MG63 (cell line): ENCODE measurements at places on chromosomes 7 and 10. TPM values are rescaled to one million over a fixed set of nuclear protein-coding genes. Genes with fewer than 3 reads are reported as not detected.

The CROT gene
- total RNA-seq: 3.3 and 4.5 TPM in 2 replicates

The LEP gene
- total RNA-seq: not detected in 2 replicates

GRCh38 chr10:76015245-76015644, 583.8 kb downstream of the LRMDA start:
- peak; percentile 71 for DNase-seq

- DNase-seq: no peak
These were observed 133.6 kb upstream of the PRKCQ start for GRCh38 chr10:6713716-6714115.

DNA sequence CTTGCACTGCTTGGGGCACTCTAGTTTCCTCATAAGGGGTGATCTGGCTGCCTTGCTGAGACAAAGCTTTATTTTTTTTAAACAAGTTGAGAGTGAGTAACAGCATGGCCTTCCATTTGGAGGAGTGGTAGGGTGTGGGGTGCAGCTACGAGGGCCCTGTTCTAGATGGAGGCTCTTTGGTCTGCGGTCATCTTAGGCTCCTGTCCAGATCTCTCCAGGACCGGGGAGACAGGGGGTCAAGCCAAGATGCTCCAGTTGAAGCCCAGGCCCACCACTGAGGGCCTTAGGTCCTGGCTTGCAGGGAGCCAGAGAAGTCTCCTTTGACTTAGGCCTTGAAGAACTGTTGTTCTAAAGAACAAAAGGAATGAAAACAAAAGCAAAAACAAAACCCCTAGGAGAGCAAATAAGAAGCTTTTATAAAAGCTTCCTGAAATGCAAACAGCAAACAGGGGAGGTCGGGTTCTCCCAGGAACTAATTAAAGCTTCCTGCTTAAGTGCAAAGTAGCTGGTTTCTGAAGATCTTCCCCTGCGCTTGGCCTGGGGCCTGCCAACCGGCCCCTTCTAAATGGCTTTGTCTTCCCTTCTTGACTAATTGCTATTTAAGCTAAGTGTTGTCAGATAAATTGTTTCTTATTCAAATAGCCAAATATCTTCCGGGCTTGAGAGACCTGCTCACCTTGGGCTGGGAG, 259.2 kb downstream of the GLRX3 start:
- no peak for DNase-seq

GRCh38 chr10:127462643-127463295, 86.3 kb upstream of the NPS start:
- DNase-seq: no peak

The PDZD7 gene
- 1.4 and 2.5 TPM in 2 replicates for total RNA-seq

- no peak for DNase-seq
These were observed 256.9 kb downstream of the STK31 start for GRCh38 chr7:23966941-23967340.

- DNase-seq: no peak
These were observed 35.2 kb downstream of the CYP17A1 start for GRCh38 chr10:102801978-102802377.

GRCh38 chr7:80720146-80720545, 81.7 kb downstream of the CD36 start:
- DNase-seq: no peak

GRCh38 chr10:57959318-57960006, 308.2 kb downstream of the IPMK start:
- DNase-seq: no peak

DNA sequence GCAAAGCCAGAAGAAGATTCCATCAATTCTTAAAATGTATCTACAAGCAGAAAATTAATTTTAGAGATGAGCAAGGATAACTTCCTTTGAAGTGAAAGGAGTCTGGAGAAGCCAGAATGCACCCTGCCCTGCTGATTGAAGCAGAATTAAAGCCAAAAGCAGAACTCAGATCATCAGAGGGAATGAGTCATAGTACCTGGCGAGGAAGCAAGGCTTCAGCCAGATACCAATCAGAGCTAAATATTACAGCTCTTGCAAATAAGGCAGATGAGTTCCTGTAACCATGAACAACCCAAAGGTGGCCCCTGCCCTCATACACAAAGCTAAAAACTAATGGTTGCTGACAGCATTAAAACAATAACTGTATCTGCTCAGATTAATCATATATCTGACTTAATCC, 10.4 kb downstream of the HTR7 start:
- DNase-seq: peak; percentile 52

GRCh38 chr7:73802459-73802858, 28.3 kb upstream of the CLDN4 start:
- DNase-seq: no peak

DNA sequence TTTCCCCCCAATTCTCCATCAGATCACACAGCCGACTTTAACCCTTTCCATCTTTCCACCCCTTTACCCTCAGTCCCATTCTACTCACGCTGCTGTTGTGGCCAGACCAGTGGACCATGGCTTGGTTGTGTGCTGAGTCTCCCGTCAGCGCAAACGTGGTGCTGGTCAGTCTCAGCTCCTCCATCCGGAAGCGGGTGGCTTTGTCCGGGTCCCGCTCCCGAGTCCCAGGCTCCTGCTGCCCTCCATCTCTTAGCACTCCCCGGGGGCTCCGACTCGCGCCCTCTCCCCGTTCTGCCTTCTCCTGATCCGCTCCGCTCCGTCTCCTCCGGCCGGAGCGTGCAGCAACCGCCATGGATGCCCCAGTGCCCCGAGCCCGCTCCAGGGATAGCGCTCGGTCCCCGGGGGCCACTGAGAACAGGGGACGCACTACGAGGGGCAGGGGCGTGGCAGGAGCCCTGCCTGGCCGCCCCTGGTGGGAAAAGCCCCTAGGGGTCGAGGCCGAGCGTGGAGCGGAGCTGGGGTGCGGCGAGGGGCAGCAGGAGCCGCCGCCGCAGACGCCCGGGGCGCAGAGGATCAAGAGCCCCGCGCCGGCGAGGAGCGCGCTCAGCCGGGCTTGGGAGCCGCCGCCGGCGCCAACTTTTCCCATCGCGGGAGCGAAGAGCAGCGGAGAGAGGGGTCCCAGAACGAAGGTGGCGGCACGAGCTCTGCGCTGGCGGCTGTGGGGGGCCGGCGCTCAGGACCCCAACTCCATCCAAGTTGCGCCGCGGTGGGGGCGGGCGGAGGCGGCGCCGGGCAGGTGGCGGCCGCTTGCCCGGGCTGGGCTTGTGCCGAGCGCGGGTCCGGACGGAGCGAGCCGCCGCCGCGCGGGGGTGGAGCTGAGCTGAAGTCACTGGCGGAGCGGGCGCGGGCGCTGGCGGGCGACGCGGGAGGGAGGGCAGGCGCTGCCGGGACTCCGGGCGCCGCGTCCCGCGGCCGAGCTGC, at the start of gene SORCS1:
SORCS1 (minus strand) TSS at position 826 of the 981 bp plus-strand sequence.
- DNase-seq: peak; percentile 41

The ITIH5 gene
- 0.44 TPM in 1 of 2 replicates, not detected in the other for total RNA-seq

DNA sequence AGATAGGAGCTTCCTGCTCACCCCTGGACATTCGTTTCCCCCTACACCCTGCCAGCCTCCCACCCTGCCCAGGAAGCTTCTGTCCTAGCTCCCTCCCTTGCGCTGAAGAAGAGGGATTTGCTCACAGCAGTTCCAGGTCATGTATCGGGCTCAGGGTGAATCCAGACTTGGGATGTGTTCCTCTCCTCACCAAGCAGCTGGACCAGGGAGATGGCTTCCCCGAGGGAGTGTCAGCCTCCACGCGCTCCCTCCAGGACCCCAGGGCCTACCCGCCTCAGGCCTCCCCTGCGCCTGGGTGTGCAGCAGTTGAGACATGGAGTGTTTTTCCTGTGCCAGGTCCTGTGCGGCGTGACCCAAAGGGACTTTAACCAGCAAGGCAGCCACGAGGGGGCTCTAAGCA, 435.6 kb upstream of the FOXK1 start:
- DNase-seq: no peak

GRCh38 chr7:106824458-106824857, 40.6 kb upstream of the PIK3CG start:
- DNase-seq: no peak

DNA sequence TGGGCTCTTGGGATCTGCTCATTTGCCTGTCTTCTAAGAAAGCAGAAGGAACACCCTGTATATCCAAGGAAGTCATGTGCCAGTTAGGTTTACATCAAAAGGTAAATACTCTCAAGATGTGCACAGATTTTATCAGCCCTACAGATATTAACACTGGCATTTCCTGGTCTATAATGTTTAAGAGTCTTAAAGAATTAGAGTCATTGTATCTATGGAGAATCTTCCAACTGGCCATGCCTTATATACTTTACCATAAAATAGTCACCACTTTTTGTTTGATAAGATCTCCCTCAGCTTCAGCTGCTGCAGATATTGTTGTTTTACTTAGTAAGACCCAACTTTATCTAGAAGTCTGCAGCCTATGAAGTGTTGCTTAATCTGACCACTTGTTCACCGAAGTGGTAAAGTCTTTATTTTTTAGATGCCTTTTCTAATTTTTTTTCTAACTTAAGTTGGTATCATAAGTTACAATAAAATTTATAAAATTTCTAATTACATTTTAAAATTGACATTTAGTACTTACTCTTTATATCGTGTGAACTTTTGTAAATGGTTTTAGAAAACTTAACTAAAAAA, 58.5 kb downstream of the CPED1 start:
- DNase-seq: no peak

GRCh38 chr7:91811641-91812040, 68.9 kb downstream of the MTERF1 start:
- DNase-seq: no peak

The PSPH gene
- 51.9 and 125 TPM in 2 replicates for total RNA-seq

The SPDYE1 gene
- total RNA-seq: not detected in 2 replicates

DNA sequence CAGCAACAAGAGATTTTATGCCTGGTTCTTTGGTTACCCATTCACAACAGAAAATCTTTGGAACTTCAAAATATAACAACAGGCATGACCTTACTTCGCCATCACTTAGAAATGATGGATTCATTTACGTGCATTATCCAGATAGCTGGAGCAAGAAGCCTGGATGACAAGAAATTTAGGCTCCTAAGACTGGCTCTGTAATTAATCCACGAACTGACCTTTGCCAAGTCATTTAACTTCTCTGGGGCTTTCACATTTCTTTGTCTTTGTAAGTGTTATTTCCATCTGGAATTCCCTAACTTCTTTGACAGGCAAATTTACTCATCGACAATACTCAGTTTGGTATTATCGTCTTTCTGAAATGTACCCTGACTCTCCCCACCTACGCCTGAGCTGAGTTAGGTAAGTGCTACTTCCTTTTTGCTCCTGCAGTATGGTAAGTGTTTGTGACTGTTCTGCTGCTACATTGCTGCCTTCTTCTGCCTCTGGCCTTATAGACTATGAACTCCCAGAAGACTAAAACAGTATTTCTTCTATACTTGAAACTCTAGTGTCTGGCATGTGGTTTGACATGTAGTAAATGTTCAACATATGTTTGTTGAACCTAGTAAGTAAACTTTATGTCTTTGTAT, 5.5 kb upstream of the MDFIC start:
- no peak for DNase-seq

The CRYGN gene
- total RNA-seq: not detected in 2 replicates

GRCh38 chr7:17139081-17139480, 159.4 kb upstream of the AHR start:
- DNase-seq: no peak

The FEZF1 gene
- total RNA-seq: not detected in 2 replicates

GRCh38 chr10:116629340-116629739, 8.6 kb downstream of the PNLIPRP2 start:
- no peak for DNase-seq

DNA sequence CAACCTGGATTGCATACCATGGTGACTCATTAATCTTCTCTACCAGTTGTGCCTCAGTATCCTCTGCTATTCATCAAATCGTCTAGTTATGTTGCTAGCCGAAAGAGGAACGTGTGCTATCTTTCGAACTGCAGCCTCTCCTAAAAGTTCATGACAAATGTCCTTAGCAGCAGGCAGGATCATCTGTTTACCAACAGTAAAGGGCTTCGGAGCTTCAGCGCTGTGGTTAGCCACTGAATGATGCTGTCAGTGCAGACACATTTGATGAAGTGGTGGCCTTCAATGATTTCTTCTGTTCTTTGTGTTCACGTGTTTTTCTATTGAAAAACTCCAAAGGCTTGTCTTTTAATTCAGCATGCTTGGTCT, 68.8 kb downstream of the CSTF2T start:
- DNase-seq: no peak

The METTL27 gene
- total RNA-seq: not detected in 2 replicates

GRCh38 chr10:119770928-119771327, 45.1 kb downstream of the INPP5F start:
- no peak for DNase-seq

DNA sequence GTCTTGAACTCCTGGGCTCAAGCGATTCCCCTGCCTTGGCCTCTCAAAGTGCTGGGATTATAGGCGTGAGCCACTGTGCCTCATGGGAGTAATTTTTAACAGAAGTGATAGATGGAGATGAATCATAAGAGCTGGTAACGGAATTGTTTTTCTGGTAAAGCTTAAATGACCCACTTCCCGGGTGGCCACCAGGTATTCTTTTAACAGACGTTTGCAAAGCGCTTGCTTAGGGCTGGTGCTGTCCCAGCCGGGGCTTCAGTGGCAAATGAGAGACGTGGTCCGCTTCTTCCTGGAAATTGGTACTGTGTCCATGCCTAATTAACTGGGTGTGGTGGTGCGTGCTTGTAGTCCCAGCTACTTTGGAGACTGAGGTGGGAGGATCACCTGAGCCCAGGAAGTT, 23.5 kb downstream of the CAMK1D start:
- no peak for DNase-seq
